ENCODE measurements at places on chromosomes 4 and X.

DNA sequence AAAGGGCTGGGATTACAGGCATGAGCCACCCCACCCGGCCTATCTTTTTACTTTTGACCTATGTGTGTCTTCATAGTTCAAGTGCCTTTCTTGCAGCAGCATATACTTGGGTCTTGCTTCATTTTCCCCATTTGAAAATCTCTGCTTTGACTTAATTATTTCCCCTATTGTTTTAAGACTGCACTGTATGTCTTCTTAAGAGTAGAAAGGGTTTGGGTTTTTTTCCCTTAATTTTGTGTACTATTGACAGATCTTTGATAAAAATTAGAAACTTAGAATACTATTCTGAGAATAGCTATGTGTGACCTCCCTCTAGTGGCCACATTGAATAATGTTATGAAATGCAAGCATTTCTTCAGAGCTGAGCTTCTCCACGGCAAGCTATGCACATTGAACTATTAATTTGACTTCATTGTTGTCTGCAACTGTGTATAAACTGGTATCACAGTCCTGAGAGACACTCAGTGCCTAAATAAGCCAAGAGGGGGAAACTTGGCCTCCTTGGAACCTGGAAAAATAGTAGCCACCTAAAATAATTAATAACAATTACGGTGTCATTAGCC is 8.7 kb upstream of the SLC25A4 start:
- peak; percentile 26 for DNase-seq

DNA sequence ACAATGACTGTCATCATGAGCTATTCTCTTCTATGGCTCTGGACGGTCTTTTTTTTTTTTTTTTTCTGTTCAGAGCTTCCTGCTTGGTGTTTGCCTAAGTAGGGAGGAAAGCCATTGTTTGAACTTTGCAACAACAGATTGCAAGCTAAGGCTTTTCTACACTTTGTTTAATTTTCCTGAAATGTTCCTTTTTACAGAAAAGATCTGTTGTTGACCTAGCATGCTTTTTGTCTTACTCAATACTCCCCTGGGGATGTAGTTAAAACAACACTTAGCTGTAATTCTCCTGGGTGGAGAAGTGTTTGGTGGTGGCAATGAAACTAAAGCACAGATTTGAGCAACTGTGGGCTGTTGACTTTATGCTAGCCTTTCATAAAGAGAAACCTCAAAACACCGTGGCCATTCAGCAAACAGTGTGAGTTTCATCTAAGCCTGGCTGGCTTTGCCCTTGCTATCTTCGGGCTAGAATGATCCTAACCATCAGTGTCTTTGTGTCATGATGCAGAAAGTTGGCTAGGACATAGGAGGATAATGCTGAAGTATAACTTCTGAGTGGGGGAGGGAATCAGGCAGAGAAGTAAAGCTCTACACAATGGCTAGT is 110.5 kb downstream of the ANXA3 start:
- DNase-seq = no peak

DNA sequence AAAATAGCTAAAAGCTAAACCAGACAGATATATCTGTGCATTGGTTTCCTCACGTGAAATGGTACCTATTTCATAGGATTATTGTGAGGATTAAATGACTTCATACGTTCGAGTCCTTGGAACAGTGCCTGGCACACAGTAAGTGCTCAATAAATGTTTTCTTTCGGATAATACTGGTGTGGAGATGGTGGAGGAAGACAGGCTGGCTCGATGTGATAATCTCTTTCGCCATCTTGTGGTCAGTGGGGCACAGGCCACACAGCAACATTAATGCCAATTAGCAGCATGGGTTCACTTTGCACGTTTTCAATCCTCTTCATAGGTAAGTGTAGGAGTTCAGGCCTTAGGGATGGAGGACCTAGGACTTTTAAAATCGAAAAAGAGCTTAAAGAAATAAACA is 9.3 kb downstream of the PAGE4 start:
- DNase-seq = peak; percentile 25

DNA sequence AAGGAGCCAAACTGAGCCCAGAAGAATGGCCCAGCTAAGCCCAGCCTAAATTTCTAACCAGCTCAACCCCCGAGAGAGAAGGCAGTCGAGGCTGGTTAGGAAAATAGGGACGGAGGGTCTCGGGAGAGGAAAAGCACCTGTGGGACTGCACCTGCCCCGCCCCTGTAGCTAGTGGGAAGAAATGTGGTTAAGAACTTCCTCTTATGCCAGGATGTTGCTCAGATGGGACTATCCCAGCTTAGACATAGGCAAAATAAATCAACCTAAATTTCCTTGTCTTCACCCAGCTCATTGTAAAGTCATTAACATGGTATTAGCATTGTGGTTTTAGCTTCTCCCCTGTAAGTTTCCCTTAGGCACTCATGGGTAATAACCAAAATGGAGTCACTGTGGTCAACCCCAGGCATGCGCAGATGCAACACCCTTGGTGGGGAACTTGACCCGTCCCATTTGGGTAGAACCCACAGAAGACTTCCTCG is 86.8 kb downstream of the ZNF718 start:
- DNase-seq = no peak

DNA sequence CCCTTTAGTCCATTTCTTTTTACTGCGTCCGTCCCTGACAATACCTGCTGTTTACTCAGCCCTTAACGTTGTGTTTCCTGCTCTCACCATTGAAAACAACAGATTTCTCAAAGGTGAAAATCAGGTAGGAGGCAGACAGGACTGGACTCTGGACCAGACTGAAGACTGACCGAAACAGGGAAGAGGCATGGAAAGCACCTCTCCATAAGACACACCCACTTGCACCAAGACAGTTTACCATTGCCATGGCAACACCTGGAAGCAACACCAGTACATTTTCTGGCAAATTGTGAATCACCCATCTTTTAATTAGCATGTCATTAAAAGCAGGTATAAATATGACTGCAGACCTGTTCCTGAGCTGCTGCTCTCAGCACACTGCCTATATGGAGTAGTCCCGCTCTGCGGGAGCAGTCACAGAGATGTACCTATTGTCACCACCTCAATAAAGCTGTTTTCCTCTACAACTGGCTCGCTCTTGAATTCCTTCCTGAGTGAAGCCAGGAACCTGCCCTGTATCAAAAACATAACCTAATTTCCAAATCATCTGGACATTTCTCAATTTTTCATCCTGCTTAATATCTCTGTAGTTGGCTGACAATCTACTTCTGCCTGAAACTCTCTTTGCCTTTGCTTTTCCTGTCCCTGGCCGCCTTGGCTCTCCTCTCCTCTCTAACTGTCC is 117.0 kb downstream of the RNF150 start:
- DNase-seq = no peak

DNA sequence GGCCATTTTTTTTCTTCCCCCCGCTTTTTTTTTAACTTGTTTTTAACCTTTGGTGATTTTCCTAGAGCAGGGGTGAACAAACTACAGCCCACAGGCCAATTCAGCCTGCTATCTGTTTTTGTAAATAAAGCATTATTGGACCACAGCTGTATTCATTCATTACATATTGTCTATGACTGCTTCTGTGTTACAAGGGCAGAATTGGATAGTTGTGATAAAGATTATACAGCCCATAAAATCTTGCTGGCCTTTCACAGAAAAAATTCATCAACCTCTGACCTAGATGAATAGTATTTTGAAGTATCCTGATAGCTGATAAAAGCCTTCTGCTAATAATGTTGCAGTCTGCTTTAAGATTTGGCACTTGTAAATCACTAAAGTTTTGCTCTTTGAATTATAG is 63.4 kb downstream of the SMAD1 start:
- DNase-seq = no peak

DNA sequence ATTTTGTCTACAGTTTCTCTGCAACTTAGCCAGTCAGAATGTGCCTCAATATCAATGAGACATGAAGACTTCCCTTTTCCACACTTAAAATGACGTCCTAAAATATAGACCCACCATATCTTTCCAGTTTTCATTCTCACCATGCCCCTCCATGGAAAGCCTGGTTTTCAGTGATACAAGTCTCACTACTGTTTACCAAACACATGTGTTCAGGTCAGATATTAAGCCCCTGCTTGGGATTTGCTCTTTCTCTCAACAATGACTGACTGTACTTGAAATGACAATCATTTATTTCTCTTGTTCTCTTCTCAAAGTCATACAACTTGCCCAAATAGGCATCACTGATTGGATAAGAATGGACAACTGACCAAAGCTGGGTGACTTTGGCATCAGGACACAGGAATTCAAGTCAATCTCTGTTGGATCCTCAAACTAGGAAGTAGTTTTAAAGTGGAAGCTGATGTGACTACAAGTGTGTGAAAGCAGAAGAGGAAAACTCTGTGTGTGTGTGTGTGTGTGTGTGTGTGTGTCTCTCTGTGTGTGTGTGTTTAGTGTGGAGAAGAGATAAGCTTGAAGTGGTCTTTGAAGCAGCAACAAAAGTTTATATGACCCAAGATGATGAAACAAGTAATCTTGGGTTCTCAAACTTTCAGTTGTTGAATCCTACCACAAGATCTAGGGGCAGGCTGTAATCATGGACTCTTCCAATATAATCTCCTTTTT is 217.4 kb upstream of the FGF13 start:
- no peak for DNase-seq

GRCh38 chrX:23494741-23495140 is 160.1 kb downstream of the PTCHD1 start:
- no peak for DNase-seq

- no peak for DNase-seq
These were observed 54.6 kb upstream of the PARM1 start for GRCh38 chr4:74878323-74878722.

- DNase-seq = peak; percentile 15
These were observed 34.4 kb upstream of the ANXA3 start for GRCh38 chr4:78517050-78517652.

DNA sequence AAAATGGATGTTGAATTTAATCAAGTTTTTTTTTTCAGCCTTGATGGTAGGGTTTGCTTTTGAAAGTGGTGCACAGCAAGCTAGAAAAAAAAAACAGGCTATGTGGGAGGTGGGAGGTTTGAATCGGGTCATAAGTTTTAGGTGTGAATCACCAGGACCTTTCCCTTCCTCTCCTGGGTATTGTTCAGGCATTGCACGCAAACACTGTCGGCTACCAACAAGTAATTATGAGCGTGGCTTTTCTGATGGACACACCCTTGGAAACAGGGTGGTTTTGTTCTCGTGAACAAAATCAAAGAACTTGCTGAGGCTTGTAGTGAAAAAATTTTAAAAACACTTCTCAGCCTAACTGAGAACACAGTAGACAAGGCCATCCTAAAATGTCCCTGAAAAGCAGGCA is 18.1 kb downstream of the PIR start:
- no peak for DNase-seq

GRCh38 chr4:187666697-187667494 is 328.7 kb upstream of the ZFP42 start:
- DNase-seq = no peak

DNA sequence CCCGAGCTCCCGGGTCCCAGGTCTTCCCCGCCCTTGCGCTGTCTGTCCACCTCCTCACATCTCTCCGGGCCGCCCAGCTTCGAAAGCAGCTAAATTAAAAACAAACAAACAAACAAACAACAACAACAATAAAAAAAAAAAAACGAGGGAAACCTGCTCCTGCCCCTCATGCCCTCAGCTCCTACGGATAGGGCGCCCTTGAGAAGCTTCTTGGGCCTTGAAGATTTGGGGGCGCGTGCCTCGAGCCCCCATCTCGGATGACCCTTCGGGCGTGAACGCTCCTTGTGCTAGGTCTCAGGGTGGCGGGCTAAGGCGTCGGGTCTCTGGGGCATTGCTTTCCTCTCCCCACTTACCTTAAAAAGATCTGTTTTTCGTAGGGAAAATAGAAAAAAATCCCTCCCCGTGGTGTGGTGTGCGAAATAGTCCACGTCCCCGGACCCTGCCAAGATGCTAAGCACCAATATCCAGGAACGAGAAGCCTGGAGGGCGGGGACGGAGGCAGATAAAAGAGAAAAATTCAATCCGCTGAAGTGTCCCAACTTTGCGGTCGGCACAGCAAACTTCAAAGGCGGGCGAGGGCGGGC is 603 bp downstream of the NDNF start:
- no peak for DNase-seq

DNA sequence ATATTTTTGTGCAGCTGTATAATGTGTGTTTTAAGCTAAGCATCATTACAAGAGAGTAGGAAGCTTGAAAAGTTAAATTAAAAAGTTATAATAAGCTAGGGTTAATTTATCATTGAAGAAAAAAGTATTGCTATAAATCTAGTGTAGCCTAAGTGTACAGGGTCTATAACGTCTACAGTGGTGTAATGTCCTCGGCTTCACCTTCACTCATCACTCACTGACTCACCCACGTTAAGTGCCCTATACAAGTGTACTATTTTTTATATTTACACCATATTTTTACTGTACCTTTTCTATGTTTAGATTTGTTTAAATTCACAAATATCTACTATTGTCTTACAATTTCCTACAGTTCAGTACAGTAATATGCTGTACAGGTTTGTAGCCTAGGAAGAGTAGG is 23.5 kb downstream of the ARAP2 start:
- DNase-seq = no peak

DNA sequence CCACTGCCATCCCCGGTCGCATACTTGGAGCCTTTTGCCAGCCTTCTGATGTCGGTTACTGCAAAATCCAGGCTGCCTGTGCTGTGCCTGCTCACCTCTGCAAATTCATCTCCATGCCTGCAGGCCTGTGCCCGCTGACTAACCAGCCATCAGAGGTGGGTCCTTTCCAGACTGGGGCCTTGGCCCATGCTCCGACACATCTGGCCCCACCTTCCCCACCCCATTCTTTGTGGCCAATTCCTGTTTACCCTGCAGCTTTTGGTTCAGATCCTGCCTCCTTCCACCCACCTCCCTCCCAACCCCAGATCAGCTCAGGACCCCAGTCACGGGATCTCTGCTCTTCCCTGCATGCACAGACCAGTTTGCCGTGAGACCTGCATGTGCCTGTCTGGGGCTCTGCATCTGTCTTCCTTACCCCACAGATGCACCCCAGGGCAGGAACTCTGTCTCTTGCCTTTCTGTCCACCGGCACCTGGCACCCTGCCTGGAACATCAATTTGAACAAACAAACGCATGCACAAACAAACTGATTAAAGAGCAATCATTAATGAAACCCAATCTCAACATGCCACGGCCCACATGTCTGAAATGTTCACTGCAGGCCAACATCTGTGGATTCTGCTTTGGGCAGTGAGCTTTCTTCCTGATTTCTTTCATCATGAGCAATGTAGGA is 112.8 kb upstream of the PSAPL1 start:
- peak; percentile 89 for DNase-seq

DNA sequence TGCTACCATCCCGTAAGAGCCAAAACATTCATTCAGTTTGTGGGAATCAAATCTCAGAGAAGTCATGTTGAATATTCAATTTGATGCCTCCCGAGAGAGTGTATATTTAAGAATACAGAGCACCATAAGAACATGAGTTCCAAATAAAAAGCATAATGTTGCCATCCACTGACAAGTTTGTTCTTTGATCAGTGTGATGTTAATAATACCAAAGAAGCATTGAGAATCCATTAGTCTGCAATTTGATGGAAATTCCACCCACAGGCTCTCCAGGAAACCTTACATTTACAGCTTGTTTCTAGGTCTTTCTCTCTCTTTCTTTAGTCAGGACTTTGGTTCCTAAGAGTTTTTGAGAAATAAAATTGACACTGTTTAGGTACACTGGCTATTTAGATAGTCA is 200.6 kb upstream of the SFRP2 start:
- DNase-seq = no peak
